Activated T-helper 1 cell treated with anti-CD3 and anti-CD28 coated beads, Interleukin-2, amount 50 U/mL, for 16 hours (primary cell): ENCODE measurements at places on chromosomes 12 and 14.

GRCh38 chr14:54749727-54750126, 152.9 kb downstream of the GCH1 start:
- no peak for DNase-seq

GRCh38 chr14:100041271-100041670, 24.0 kb upstream of the EVL start:
- DNase-seq: no peak

DNA sequence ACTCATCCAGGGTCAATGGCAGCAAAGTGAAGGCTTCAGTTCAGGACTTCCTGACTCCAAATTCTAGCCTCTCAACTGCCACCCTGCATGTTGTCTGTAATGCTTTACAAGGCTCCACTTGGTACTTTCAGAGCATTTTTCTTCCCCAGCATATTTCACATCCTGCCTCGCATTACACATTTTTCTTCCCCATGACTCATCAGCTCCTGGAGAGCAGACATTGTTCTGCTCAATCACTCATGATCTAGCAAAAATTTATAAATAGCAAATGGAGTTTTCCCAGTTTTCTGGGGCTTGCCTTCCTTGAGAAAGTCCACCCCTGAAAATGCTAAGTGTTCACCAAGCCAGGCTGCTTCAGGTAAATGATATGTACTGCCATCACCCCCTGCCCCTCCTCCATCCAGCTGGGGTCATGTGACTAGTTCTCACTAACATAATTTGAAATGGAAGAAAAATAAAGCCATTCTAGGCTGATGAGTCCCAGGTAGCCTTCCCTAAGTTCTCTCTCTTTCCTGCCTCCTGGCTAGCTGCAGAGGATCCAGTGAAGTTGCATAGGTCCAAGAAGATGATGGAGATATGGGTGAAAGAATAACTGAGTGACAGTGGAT, 69.4 kb downstream of the ARMH4 start:
- no peak for DNase-seq

DNA sequence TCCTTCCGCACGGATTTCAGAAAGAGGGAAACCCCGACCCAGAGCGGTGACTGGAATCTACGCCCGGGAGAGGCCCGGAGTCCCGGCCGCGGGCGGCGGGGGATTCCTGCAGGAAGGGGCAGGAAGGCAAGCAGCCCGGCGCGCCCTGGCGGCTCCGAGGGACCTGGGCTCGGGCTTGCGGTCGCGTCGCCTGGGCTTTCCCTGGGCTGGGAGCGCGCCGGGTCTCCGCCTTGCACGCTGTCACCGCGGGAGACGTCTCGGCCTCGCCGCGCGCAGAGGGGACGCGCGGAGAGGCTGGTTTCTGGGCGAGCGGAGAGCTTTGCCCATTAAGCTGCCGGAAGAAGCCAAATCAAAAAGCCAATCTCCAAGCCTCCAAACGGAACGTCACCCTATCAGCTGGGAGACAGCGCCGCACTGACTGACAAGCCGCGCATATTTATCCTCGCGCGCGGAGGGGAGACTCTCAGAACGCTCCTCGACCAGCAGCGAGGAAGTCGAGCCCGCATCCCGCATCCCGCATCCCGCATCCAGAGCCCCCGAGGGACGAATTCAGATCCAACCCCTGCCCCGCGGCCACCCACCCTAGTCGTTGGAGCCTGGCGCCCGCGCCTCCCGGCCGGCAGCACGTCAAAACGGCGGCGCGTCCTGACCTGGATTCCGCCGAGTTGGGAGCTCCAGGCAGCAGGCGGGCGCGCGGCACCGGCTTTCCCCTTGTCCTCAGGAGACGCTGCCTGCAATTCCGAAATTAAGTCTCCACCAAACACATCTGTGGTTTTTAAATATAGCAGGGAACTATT, at the start of gene SLC8A3:
Gene SLC8A3 (minus strand): TSS at position 293 of the 797 bp plus-strand sequence. CDS start 20,529 bp downstream, outside the sequence.
- no peak for DNase-seq
